ENCODE measurements at places on chromosomes 16 and 17.

DNA sequence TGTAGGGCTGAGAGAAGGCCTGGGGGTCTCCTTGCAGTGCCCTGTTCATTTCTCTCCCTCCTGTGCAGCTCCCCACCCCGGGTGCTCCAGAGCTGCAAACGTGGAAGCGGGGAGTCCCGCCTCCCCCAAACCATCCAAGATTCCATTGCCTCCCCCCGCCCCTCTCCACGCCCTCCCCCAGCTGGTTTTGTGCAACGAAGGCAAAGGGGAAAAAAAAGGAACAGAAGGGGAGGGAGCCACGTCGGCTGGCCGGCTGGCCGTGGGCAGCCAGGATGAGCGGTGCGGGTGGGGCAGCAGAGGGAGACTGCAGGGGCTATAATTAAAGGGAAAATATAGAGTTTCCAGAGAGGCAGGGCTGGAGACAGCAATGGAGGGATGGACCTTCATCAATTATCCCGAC, 1.7 kb upstream of the COL1A1 start:
- no peaks in the 10 kb centered on the region for H3K27me3 ChIP-seq
- H3K36me3 ChIP-seq: peaks cover 17% of the 10 kb centered on the region
- H3K27ac ChIP-seq: peak overlapping the region; percentile 96
- peak overlapping the region; percentile 40 for H3K4me3 ChIP-seq
- H3K4me1 ChIP-seq: peaks cover 65% of the 10 kb centered on the region
- DNase-seq: peak; percentile 89

DNA sequence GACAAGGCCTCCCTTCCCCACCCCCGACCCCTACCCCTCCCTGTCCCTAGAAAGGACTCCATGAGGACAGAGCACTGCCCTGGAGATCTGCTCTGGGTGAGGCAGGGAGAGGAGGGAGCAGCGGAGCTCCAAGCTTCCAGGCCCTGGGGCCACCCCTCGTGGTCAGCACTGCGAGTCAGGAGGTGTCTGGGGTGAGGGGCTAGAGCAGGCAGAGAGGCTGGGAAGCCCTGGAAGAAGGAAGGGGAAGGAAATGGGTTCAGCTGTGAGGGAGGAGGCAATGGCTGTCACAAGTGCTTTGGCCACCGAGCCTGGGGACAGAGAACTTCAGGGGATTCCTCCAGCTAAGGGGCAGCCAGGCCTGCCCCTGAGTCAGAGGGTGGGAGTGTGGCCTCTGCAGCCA, 28.2 kb upstream of the DNAI2 start:
- H3K27me3 ChIP-seq: no peaks in the 10 kb centered on the region
- peak; percentile 75 for DNase-seq
- no peaks in the 10 kb centered on the region for H3K4me1 ChIP-seq
- no peak overlapping the region for H3K27ac ChIP-seq

- no peaks in the 10 kb centered on the region for H3K36me3 ChIP-seq
- H3K4me1 ChIP-seq: no peaks in the 10 kb centered on the region
- DNase-seq: no peak
- H3K27ac ChIP-seq: no peak overlapping the region
- no peak overlapping the region for H3K4me3 ChIP-seq
Measured at GRCh38 chr16:84330685-84331050, 36.0 kb downstream of the WFDC1 start.

GRCh38 chr17:9935408-9935807, 30.3 kb upstream of the RCVRN start:
- no peaks in the 10 kb centered on the region for H3K36me3 ChIP-seq
- H3K27ac ChIP-seq: no peak overlapping the region
- no peaks in the 10 kb centered on the region for H3K27me3 ChIP-seq
- peak; percentile 6 for DNase-seq
- no peak overlapping the region for H3K4me3 ChIP-seq

- H3K27ac ChIP-seq: no peak overlapping the region
- no peaks in the 10 kb centered on the region for H3K27me3 ChIP-seq
- DNase-seq: no peak
Measured at GRCh38 chr17:15444805-15445204, 22.6 kb downstream of the CDRT4 start.

DNA sequence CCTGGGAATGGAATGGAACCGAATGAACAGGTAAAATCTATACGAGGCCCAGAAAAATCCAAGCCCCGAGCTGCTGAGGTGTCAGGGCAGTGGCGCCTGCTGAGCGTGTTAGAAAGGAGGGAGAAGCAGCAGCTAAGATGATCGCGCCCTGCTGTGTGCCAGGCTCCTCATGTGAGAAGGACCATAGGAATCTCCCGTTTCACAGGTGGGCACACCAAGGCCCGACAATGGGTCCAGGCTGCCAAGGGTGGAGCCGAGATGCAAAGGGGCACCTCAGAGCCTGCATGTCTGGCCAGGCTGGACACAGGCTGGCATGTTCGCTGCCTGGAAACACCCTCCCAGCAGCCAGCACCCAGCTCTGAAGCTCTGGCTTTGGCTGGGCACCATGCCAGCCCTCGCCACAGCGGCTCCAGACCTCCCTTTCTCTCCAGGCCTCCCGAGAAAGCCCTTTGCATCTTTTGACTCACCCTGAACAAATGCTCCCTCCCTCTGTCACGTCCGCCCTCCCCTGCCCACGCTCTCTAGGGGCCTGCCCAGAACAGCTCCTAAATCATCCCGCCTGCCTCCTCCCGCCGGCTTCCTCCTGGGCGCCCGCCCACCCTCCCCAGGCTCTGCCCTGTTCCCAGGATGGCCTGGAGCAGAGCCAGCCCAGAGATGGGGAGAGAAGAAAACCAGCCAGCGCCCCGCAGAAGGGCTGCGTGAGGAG, 217.8 kb upstream of the GSE1 start:
- no peaks in the 10 kb centered on the region for H3K36me3 ChIP-seq
- peaks cover 27% of the 10 kb centered on the region for H3K4me1 ChIP-seq
- H3K4me3 ChIP-seq: peak overlapping the region; percentile 49
- DNase-seq: peak; percentile 100

DNA sequence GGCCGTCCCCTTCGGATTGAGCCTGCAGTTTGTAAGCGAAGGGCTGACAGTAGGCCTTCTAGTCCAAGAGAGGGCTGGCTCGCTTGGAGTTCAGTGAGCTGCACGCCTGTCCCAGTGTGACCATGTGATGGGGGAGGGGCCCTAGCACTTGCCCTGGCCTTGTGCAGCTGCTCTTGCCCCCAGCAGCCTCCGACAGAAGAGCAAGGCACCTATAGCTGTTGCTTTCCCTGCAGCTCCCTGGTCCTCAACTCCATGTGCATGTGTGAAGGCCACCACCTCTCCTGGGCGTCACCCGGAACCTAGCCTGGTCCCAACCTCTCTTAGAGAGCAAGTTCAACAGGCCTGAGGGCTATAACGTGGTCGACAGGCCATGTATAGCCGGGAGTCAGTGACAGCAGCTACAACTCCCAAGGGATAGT, 5.6 kb downstream of the SPHK1 start:
- H3K27ac ChIP-seq: no peak overlapping the region
- no peak overlapping the region for H3K4me3 ChIP-seq
- no peaks in the 10 kb centered on the region for H3K27me3 ChIP-seq
- peaks cover 36% of the 10 kb centered on the region for H3K36me3 ChIP-seq
- peaks cover 21% of the 10 kb centered on the region for H3K4me1 ChIP-seq

DNA sequence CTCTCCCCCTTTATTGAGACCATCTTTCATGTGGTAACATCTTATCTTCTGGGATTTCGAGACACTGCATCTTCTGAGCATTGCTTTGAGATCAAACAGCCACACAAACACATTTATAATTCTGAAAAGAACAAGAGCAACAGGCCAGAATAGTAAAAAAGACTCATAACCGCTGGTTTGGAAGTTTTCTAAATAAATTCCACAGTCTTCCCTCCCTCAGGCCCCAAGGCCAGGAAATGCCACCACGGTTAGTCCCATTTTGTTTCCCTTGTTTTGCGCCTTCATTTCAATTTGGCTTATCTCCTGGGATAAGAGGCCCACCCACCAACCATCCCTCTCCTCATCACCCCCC, 25.3 kb downstream of the LITAF start:
- H3K4me1 ChIP-seq: peaks cover 13% of the 10 kb centered on the region
- H3K27ac ChIP-seq: peak overlapping the region; percentile 26
- H3K4me3 ChIP-seq: peak overlapping the region; percentile 3
- no peak for DNase-seq

- no peak overlapping the region for H3K27ac ChIP-seq
- H3K4me3 ChIP-seq: no peak overlapping the region
- no peaks in the 10 kb centered on the region for H3K27me3 ChIP-seq
- H3K36me3 ChIP-seq: no peaks in the 10 kb centered on the region
Measured at GRCh38 chr17:80107231-80108021, 6.0 kb downstream of the GAA start.

DNA sequence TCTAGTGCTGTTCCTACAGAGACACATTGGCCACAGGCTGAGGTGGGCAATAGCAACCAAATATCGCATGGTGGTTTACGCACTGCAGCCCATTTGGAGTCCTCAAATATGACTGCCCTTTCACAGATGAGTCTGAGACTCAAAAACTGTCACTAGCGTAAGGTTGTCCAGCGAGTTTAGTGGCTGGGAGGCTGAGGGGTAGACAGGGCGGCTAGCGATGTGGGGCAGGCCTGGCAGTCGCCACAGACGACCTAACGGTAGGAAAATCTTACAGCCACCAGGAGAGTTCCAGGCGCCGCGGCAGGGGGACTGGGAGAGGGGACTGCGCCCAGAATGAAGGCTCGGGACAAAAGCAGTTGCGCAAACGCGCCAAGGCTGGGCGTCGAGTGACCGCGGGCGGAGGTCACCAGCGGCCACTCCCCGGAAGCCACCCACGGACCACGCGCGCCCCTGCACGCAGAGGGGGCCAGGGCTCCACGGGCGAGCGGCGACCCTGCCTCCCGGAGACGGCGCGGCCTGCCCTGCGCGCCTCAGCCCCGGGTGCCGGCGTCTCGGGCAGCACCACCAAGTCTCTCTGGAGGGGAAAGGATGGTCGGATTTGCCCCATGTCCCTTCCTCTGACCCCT, 699 bp upstream of the MAP1LC3B start:
- H3K27me3 ChIP-seq: no peaks in the 10 kb centered on the region
- H3K27ac ChIP-seq: peak overlapping the region; percentile 92
- H3K4me3 ChIP-seq: peak overlapping the region; percentile 79
- peaks cover 42% of the 10 kb centered on the region for H3K4me1 ChIP-seq
- DNase-seq: peak; percentile 77
- H3K36me3 ChIP-seq: peaks cover 4% of the 10 kb centered on the region

GRCh38 chr17:32936186-32936893, 8.4 kb downstream of the TMEM98 start:
- H3K4me3 ChIP-seq: no peak overlapping the region
- DNase-seq: no peak
- no peak overlapping the region for H3K27ac ChIP-seq

DNA sequence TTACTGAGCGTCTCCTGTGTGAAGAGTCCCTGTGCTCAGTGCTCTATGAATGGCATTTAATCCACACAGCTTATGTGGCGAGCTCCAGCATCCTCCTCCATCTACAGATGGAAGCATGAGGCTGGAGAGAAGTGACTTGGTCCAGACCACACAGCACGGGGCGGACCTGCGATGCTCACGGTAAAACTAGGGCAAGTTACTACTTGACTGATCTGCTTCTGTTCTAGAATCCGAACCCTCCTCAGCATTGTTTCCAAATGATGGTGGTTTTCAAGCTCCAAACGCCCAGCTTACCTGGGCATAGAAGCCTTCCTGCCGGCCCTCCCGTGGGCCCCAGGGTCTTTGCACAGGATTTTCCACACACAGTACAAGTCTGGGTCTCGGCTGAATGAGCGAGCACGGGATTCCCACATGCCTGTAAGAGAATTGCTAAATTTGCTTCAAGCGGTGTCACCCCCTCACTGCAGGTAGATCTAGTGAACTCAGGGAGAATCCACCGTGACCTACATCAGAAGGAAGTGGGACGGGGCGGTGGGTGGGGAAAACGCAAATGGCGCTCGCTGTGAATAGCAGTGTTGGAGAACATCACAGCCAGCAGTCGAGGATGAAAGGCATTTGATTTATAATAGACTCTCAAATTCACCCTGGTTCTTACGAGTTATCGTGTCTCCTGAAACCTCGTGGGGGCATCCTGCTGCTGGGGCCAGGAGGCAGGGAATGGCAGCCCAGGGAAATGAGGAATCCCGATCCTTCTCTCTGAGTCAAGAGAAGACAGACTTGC, 101.1 kb downstream of the CMIP start:
- H3K36me3 ChIP-seq: no peaks in the 10 kb centered on the region
- H3K27me3 ChIP-seq: no peaks in the 10 kb centered on the region
- no peak for DNase-seq
- no peak overlapping the region for H3K27ac ChIP-seq

DNA sequence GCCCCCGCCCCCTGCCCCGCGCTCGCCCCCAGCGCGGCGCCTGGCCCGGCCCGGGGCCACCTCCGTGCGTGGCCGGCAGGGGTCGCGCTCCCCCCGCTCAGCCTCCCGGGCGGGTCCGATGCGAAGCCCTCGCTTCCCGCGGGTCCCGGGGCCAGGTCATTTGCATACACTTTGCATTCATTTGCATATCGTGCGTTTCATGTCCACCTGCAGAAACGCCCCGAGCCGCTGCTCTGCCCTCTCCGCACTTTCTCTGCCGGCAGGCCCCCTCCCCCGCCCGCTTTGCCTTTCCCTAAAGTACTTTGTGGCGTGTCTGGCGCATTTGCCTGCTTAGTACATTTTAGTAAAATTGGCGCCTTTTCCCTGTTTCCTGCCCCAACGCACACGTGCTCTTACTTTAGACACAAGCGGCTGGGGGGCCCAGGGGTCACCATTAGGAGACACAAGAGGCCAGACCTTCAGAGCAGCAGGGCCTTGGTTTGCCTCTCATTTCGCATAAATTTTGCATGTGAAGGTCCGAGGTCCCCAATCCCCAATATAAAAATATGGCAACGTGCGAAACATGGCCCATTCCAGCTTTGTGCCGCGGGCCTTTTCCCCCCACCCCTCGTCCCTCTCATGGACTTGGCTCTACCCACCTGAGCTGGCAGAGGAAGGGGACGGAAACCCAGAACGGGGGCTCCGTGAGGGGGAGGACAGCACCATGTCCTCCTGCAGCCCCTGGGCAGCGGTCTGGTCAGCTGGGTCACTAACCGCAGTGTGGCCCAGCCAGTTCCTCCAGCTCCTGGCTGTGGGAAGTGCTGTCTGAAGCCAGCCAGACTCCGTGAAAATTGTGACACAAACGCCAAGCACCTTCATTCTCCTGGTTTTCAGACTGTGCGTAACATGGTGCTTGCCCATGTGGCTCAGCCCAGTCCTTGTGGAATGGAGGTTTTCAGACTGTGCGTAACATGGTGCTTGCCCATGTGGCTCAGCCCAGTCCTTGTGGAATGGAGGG, 34.8 kb downstream of the CBFA2T3 start:
- peak; percentile 99 for DNase-seq
- H3K4me1 ChIP-seq: no peaks in the 10 kb centered on the region
- peaks cover 49% of the 10 kb centered on the region for H3K27me3 ChIP-seq
- H3K36me3 ChIP-seq: no peaks in the 10 kb centered on the region

GRCh38 chr16:24978370-24978914, 36.7 kb downstream of the ARHGAP17 start:
- no peaks in the 10 kb centered on the region for H3K27me3 ChIP-seq
- no peak for DNase-seq
- peaks cover 49% of the 10 kb centered on the region for H3K4me1 ChIP-seq
